ENCODE measurements at places on chromosomes 13 and 19.

DNA sequence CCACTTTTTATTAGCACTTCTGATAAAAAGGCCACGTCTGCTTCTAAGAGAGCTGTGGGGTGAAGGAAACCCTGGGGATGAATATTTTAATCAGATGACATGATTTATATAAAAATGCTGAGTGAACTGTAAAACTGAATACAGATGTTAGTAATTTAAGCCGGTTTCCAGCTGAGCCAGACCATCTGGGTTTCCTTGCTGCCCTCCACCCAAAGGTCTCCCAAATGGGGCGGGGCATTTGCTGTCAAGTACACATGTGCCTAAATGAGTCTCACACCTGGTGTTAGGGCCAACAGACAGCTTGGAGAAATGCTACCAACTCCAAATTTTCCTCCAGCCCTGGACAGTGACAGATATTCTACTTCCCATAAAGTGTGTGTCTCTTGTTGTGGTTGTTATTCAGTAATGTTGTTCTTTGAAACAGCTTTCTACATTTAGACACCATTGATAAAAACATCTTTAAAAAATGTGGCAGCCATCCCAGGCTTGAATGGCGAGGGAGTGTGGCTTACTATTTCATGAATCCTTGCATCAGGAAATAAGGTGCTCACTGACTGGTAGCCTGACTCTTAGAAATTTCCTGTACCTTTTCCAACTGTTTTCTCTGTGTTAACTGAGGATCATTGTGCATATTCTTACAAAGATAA lies 350.4 kb downstream of the MTUS2 start:
- DNase-seq: no peak

DNA sequence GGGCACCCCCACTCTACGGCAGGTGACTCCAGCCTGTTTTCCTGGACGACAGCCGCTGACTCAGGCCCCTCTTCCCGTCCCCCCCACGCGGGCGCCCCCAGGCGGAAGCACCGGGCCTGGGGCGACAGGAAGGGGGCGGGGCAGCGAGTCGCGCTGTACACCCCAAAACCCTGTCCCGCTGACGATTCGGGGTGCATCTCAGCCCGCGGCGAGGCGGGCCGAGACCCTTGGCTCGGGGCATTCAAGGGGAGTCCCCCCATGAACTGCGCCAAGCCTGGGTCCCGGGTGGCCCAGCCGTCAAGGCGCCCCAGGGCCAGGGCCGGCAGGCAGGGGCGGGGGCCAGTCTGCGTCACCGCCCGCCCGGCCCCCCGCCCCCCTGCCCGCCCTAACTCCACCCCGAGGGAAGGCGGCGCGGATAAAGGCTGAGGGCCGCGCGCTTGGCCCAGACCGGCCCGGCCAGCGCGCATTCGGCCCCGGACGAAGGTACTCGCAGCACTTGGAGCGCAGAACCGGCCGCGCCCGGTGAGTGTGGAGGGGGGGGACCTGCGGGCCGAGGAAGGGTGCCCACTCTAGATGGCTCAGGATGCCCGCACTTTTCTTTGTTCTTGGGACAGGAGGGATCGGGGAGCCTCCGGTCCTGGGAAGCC lies at the start of gene MIDN:
MIDN (plus strand) TSS at position 445 of the 647 bp plus-strand sequence. CDS start 1,714 bp downstream, outside the sequence.
- DNase-seq: peak; percentile 42

DNA sequence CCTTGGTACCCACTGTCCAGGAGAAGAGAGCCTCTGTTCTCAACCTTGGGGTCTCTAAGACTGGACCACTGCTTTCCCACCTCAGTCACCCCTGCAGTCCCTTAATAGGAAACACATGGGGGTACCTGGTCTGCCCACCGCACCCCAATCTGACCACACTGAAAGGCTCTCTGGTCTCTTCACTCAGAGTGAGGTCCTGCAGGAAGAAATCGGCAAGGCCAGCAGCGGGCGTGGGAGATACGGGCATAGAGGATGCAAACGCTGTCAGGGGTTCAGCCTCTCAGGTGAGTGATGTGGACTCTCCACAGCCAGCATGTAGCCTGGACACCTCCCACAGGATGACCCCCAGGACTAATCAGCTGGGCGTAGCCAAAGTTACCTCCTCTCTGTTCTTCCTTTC lies 3.5 kb downstream of the SIGLEC9 start:
- DNase-seq: no peak

DNA sequence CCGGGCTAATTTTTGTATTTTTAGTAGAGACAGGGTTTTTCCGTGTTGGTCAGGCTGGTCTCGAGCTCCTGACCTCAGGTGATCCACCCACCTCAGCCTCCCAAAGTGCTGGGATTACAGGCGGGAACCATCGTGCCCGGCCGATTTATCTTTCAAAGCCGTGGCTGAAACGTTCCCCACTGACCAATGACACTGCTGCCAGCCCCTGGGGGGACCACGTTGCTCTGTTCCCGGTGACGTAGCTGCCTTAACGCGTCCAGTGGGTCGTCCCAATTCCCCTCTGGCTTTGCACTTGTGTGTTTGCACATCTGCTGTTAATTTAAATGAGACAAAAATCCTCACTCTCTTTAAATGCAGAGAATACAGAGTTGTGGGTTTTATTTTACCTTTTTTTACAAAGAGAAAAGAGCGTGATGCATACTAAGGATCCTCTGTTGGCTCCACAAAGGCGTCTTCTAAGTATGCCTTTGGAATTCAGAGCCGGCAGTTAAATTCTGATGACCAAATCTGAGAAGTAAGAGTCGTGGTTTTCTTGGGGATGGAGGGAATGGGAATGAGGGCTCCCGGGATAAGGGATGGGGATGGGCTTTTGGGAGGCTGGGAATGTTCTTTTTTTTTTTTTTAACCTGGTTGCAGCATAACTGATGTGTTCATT lies 18.6 kb upstream of the LMTK3 start:
- DNase-seq: no peak

GRCh38 chr13:41028051-41028450 lies 8.9 kb upstream of the ELF1 start:
- DNase-seq: no peak

Data from putamen (tissue), 1 donor.